ENCODE measurements at places on chromosomes 7 and 10.

GRCh38 chr10:127996586-127996985 lies 89.7 kb downstream of the PTPRE start:
- no peak for DNase-seq

DNA sequence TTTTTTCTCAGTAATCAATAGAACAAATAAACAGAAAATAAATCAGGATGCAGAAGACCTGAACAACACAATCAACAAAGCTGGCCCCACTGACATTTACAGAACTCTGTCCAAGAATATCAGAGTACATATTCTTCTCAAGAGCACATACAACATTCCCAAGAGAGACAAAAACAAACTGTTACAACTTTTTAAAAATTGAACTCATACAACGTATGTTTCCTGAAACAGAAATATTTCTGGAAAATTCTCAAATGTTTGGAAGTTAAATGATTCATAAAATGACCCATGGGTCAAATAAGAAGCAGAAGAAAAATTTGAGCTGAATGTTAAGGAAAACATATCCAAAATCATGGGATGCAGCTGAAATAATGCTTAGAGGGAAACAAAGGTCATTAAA lies 93.9 kb upstream of the VIPR2 start:
- DNase-seq: no peak

GRCh38 chr10:46080886-46081285 lies 34.8 kb upstream of the MSMB start:
- no peak for DNase-seq

- DNase-seq: no peak
Observed at GRCh38 chr10:78594559-78595268, 474.1 kb upstream of the ZMIZ1 start.

DNA sequence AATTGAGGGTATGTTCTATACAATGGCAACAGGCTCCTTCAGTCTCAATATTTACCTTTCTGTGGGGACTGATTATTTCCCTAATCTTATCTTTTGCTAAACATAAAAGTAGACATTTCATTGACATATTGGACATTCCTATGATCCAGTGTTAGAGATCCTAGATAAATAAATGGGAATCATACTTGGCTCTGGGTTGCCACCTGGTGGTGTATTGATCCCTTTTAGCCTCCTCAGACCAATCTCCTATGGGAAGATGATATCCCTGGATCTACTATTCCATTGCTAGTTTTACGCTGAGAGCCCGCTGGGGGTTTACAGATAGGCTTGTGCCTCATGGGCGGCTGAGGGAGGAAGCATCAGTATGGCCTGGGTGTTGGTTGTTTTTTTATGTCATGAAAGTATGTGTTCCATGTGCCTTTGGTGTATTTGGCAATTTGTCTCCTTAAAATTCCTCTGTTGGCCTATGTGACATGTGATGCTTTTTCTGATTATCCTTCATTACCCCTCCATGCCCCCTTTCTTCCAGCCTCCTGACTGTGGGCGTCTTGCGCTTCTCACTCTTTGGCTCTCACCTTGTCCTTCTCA lies 18.8 kb downstream of the CELF2 start:
- no peak for DNase-seq

DNA sequence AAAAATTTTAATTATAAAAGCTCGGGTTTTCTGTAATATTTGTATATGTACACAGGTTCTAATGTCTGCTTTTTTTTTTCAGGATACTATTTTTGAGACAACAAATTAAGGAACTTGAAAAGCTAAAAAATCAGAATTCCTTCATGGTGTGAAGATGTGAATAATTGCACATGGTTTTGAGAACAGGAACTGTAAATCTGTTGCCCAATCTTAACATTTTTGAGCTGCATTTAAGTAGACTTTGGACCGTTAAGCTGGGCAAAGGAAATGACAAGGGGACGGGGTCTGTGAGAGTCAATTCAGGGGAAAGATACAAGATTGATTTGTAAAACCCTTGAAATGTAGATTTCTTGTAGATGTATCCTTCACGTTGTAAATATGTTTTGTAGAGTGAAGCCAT lies 57.9 kb upstream of the BAMBI start:
- DNase-seq: no peak

GRCh38 chr10:3848005-3848774 lies 63.2 kb upstream of the KLF6 start:
- DNase-seq: no peak

DNA sequence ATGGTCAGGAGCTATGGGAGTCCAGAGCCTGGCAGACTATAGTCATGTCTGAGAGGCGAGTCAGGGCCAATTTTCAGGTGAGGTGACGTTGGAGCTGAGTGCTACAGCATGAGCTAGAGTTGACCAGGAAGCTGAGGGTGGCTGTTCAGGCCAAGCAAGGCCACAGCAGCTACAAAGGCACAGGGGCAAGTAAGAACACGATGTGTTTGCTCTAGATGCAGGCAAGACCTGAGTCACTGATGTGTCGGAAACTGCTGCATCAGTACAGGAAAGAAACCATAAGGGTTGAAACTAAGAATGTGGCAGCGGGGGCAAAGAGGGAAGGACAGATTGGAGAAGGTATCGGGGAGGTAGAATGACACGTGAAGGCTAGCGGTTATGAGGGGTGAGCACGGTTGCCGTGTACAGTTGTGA lies 11.8 kb upstream of the RRP12 start:
- no peak for DNase-seq

Measured in H1 (cell line).